ENCODE measurements at places on chromosomes 11 and 22. TPM values are rescaled to one million over a fixed set of nuclear protein-coding genes. Genes with fewer than 3 reads are reported as not detected.

Gene TBX10
- total RNA-seq: not detected

Gene IRF7
- 13.1 TPM for total RNA-seq

Gene UPK3A
- 1.0 TPM for total RNA-seq

Gene GGTLC2
- total RNA-seq: not detected

Gene POTEH
- not detected for total RNA-seq

Gene VPREB1
- total RNA-seq: not detected

Gene AMBRA1
- total RNA-seq: 41.4 TPM

Gene NEFH
- 5.1 TPM for total RNA-seq

Gene MIOX
- 1.4 TPM for total RNA-seq

Gene POU2AF3
- total RNA-seq: 3.0 TPM

Gene HORMAD2
- total RNA-seq: not detected

Gene PLAAT4
- 99.9 TPM for total RNA-seq

Gene GSTT2B
- 0.50 TPM for total RNA-seq

All from PC-9 (cell line).